NCI-H510A treated with DMSO at 0.1 percent for 48 hours (cell line): ENCODE measurements at places on chromosomes 11 and 22.

DNA sequence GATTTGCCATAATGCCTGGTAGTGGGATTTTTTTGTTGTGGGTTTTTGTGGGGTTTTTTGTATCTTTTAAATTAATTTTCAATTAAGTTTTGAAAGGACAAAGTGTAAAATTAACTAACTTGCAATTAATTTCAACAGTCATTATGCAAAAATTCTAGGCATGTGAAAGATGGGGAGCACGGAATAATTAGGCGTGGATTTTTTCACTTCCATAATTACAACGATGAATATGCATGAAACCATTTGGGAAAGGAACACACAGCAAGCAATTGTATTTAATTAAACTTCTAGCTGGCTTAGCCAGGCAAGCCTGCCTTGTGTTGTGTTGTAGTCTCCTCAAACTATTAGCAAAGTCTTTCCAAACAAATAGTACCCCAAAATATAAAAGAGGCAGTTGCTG, 87.8 kb downstream of the COMMD9 start:
- DNase-seq, result no peak

- DNase-seq, result peak; percentile 74
These were observed 839.4 kb downstream of the OPCML start for GRCh38 chr11:132692891-132693290.

- no peak for DNase-seq
These were observed 234.0 kb downstream of the ST3GAL4 start for GRCh38 chr11:126589492-126589803.

DNA sequence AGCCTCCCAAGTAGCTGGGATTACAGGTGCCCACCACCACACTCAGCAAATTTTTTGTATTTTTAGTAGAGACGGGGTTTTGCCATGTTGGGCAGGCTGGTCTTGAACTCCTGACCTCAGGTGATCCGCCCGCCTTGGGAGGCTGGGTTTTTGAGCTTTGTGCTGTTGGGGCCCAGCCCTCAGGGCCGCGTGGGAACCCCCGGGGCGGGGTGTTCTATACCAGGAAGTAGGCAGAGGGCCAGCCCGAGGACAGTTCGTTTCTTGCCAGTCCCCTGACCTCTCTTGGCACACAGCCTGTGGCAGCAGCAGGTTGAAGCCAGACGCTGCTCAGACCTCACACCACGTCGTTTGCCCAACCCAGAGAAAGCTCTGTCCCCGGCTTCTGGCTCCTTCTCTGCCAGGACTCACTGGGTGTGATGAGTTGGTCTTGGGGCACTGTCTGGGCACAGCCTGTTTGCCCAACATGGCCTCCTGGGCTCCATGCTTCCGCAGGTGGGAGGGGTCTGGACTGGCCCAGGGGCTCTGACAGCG, 24.9 kb upstream of the CHKA start:
- DNase-seq, result no peak

- no peak for DNase-seq
These were observed 662.1 kb downstream of the NTM start for GRCh38 chr11:132032555-132032954.

DNA sequence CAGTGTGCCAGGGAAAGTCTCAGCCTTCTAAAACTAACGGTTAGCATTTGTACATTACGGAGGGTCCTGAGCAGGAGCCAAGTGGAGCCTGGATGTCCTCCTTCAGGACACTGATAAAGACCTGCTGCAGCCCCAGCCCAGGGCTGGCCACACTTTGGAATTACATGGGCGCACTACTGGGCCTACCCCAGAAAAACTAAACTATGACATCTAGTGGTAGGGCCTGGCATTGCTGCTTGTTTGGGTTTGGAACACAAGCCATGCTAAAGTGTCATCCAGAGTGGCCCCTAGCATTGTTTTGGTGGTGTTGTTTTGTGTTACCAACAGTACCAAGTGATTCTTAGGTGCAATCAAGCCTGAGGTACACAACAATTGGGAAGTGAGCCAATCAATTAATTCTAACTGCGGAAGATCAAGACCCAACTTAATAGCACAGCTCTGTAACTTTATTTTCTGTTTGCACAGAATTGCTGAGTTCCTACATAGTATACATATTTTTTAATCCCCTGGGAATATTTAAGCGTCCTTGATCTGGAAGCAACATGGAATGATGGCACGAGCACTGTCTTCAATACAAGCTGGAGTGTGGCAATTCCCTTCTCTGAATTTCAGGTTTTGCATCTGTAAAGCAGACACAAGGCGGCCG, 340.7 kb downstream of the LARGE1 start:
- DNase-seq, result peak; percentile 20

DNA sequence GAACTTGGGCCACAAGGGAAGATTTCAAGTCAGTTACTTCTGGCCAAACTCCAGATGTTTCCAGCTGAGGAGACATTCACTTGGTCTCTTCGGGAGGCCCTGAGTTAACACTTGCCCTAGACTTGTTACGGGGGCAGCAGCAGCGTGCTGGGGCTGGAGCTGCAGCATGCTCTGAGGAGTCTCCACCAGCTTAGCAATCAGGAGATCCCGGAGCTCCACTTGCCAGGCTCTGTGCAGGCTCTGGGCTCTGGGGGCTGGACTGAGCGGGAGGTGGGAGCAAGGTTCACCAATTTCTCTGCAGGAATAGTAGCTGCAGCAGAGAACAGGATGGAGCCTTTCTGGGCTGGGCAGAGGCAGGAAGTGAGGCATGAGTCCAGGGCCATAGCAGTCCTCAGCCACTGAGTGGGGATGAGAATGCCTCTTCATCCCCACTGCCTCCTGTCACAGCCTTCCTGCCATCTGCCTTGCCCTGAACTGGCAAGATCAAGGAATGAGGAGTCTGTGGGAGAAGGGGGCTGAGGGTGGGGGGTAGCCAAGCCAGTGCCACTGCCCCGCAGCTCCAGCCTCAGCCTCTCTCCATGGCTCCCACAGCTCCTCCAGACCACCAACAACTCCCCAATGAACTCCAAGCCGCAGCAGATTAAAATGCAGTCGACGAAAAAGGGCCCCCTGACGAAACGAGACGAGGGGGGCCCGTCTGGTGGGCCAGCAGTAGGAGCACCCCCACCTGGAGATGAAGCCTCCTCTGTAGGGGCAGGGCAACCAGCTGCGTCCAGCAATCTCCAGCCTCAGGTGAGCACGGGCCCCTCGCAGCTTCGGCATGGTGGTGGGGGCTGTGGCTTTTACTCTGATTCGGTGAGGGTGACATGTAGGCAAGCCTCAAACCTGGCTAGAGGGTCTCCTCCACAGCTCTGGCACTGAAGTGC, 23.4 kb downstream of the GTPBP1 start:
- no peak for DNase-seq

DNA sequence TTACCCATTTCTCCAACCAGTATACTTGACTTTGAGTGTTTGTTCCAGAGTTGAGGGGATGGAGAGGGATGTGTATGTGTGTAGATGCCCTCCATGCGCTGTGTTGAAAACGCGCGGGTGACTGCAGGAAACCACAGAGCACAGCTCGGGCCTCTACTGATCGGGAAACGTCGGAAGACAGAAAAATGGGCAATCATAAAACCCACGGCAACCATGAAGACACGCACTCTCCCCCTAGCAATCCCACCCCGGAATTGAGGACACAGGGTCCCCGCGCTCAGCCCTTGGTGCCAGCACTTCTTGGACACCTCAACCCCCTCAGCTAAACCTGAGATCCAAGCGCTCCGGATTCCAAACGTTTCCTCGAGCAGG, 251 bp upstream of the UQCC3 start:
- DNase-seq, result peak; percentile 85

DNA sequence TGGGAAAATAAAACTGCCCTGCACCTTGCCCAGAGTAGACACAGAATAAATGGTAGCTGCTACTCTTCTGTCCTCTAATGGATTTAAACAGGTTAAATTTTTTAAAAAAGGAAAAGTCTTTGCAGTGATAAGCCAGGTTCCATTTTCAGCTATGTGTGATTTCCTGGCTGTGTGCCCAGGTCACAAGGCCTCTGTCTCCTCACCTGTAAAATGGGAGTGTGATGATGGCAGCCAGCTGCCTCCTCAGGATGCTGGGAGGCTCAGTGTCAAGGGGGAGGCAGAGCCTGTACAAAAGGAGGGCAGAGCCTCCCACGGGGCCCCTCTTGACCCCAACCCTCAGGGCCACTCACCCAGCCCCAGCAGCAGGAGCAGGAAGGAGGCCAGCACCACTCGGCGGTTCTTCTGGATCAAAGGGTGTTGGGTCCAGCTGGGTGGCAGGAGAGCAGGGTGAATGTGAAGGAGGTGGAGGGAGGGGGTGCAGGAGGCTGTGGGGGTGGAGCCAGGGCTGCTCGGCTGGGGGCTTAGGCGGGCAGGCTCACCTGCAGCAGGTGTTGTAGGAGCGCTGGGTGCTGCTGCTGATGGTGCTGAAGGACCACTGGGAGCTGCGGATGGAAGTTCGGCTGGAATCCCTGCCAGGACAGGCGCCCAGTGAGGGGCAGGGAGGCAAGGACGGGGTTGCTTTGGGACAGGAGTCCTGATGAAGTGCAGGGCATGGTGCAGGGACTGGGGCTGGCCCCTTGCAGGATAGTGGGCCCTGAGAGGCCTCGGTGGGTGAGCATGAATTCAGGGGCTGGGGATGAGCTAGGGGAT, 1.9 kb downstream of the TMEM134 start:
- peak; percentile 19 for DNase-seq

- peak; percentile 29 for DNase-seq
These were observed 546 bp downstream of the DRAP1 start for GRCh38 chr11:65919573-65920371.

- DNase-seq, result no peak
These were observed 58.7 kb downstream of the TECTA start for GRCh38 chr11:121159741-121160140.

DNA sequence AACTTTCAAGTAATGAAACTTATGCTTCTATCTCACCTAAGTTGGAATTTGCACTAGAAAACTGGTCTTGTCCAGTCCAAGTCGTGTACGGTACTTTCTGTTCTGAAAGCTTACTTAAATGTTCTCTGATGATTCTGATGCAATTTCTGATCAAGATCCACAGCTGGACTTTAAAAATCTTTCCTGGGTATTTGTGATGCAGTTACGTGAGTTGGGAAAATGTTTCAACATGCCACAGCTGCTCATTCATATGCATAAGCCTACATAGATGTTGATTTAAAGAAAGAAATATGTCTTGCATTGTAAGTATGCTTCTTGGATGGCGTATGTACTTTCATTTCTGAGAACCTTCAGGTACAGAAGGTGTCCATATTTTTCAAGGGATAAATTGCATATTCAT, 493.7 kb upstream of the CCDC90B start:
- no peak for DNase-seq

- DNase-seq, result no peak
These were observed 21.3 kb downstream of the IZUMO1R start for GRCh38 chr11:94325681-94326080.

GRCh38 chr11:66856496-66857233, at the start of gene LRFN4:
Gene LRFN4 (plus strand): TSS chr11:66857064. CDS start chr11:66857745, 681 bp downstream.
- peak; percentile 74 for DNase-seq

GRCh38 chr22:16932577-16932976, 75.4 kb downstream of the GAB4 start:
- peak; percentile 16 for DNase-seq

DNA sequence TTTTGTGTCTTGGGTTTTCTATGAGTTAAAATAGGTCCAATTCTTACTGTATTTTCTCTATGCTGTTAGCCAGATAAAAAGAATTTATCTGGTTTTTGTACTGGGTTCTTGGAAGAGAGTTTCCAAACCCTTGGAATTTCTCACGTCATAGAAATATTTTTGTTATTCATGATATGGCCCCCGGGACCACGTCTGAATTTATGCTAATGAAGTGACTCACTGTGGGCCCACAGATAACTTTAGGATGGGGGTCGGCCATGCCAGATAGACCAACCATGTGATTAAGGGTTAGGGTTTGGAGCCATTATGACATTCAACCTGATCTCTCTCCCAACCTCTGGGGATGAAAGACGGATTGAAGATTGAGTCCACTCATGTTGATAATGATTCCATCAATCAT, 35.6 kb upstream of the DDI1 start:
- DNase-seq, result no peak

- DNase-seq, result no peak
These were observed 7.8 kb downstream of the GAL start for GRCh38 chr11:68692115-68692514.

DNA sequence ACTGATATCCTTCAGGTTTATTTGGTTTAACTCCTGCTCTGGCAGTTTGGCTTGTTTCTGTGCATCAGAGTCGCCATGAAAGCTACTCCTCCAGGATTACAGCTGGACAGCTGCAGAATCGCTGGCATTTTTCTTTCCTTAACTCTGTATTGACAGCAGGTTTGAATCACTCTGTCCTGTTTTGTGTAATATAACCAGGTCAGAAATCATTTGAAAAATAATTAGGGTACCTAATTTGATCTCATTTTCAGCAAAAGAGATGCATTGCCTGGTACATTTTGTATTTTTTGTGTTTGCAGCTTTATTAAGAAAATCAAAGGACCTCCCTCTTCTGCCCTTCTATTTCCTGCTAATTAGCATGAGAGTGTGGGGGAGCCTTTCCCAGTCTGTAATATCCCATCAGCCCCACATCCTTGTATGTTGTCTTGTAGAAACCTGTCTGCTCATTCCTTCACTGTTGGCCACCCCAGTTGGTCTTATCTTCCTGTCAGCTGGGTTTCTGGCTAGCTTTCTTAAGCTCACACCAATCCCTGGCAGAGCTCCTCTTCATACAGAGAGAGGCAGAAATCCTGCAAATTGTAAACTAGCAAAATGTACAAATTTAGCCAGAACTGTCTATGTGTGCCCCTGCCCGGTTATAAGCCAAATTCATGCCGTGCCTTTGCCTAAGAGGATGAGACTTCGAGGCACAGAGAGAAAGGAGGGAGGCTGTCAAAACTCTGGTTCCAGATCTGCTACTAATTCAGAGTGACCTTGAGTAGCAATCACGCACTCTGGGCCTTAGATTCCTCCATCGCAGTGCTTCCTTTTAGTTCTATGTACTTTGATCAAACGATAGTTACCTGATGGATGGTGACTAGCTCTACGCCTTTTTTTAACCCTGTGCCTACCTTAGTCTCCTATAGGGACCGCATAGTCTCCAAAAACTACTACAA, 200.6 kb downstream of the NAV2 start:
- no peak for DNase-seq
